ENCODE measurements at places on chromosomes 11 and 22.

GRCh38 chr11:119790476-119790875, 61.5 kb upstream of the NECTIN1 start:
- DNase-seq, result no peak

DNA sequence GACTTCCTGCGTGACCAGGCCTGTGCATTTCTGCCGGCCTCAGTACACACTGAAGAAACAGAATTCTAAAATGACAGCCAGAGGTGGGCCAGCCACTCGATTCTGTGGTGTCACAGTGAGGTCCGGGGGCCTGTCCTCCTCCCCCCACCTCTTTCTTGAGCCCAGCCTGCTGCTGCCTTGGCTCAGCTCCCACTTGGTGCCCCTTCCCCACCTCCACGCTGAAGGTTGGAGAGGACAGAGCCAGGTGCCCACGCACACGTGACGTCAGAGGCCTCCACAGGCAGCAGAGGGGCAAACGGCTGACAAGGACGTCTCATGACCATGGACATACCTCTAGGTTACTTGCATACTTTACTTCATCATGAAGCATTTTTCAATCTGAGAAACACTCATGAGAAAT, 78.0 kb upstream of the SHANK2 start:
- no peak for DNase-seq

- no peak for DNase-seq
Observed at GRCh38 chr22:45320357-45320976, 10.7 kb downstream of the FAM118A start.

GRCh38 chr11:88188251-88188931, 13.1 kb upstream of the RAB38 start:
- no peak for DNase-seq

GRCh38 chr11:123640677-123641494, 13.5 kb downstream of the SCN3B start:
- no peak for DNase-seq

DNA sequence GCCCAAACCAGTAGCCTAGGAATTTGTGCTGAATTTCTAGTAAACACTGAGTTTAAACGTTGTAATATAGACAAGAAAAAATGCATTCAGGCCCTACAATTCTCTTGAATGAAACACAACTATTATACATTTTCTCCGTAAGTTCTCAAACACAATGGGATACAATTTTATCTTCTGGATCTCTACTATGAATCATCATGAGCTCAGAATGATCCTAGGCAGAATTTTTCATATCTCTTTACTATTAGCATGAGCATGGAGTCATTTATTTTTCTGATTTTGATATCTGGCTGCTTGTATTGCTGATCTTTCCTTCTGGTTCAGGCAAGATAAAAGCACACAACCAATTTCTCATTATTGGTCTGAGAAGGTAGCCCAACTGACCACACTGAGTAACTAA, 1123.4 kb upstream of the RAG2 start:
- no peak for DNase-seq

- DNase-seq, result no peak
Observed at GRCh38 chr11:128663824-128664223, 30.0 kb upstream of the FLI1 start.

GRCh38 chr11:9230296-9230695, 34.9 kb downstream of the DENND5A start:
- no peak for DNase-seq

- peak; percentile 94 for DNase-seq
Observed at GRCh38 chr11:18383388-18384156, 10.8 kb upstream of the LDHA start.

- no peak for DNase-seq
Observed at GRCh38 chr11:6040874-6041273, 10.3 kb upstream of the OR56A1 start.

GRCh38 chr11:118153516-118153915, 893 bp upstream of the SCN4B start:
- DNase-seq, result no peak

Data from foreskin melanocyte (primary cell).